Left cardiac atrium (tissue), 4 donors: ENCODE measurements at places on chromosomes 3 and 15. TPM values are rescaled to one million over a fixed set of nuclear protein-coding genes. Genes with fewer than 3 reads are reported as not detected.

DNA sequence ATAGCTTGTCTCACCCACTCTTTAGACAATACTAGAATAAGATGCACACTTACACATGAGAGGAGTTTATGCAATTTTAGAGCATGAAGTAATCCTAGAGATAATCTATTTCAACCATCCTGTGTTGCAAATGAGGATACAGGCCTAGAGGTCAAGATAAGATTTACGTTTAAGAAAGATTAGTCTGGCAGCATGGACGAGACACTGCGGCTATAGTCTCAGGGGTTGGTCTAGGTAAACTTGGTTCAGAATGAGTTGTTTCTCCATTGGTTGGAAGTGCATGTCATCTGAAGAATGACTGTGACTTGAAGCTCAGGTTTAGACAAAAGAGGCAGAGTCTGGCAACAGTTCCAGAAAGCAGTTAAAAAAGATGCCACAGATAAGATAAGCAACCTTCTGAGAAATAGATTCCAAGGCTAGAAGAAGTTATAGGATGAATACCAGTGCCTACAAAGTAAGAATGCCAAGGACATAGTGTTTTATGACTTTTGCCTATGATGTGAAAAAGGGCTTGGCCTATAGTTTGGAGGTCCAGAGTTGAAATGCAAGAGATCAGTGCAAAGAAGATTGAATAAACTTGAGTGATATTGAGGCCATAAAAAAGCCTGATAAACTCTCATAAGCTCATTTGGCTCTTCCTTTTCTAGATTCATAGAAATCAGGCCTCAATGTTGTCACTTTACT lies 631.0 kb downstream of the SQOR start:
- DNase-seq, result no peak

GRCh38 chr3:112829046-112829445 lies 17.6 kb downstream of the CD200R1L start:
- no peak for DNase-seq

GRCh38 chr3:161474741-161475140 lies 21.9 kb upstream of the OTOL1 start:
- DNase-seq, result no peak

- no peak for DNase-seq
These were observed 26.4 kb downstream of the CD47 start for GRCh38 chr3:108064293-108064887.

GRCh38 chr3:37295925-37296324 lies 121.5 kb upstream of the LRRFIP2 start:
- no peak for DNase-seq

Gene WNT7A
- not detected for total RNA-seq

Gene CLDN16
- 0.15 TPM for total RNA-seq

Gene HIGD2B
- not detected for total RNA-seq
